ENCODE measurements at places on chromosomes 11 and 22. TPM values are rescaled to one million over a fixed set of nuclear protein-coding genes. Genes with fewer than 3 reads are reported as not detected.

GRCh38 chr11:6771926-6772893, at the start of gene OR2AG2:
TSS of gene OR2AG2 (minus strand) at chr11:6771976. CDS start at chr11:6768957, 3,019 bp downstream.
- DNase-seq, result no peak

DNA sequence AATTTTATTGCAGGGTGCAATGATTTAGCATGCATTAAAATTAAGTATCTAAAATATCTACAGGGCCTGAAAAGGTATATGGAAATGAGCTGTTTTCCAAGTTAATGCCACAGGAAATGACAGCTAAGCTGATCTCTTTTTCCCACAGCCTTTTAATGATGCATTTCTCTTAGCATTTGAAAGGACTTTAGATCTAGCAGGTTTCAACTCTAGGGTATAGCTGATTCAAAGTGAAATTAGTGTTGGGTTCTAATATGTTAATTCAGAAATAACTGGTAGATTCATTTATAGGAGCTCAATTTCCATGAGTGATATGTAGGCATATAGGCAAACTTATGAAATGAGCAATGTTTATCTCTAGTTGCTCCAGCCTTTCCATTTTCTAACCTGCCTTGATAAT, 274.2 kb downstream of the CASP12 start:
- DNase-seq, result no peak

- DNase-seq, result no peak
These were observed 69.6 kb downstream of the PPP2R1B start for GRCh38 chr11:111696556-111696955.

GRCh38 chr11:27295928-27296327, 67.1 kb downstream of the CCDC34 start:
- no peak for DNase-seq

DNA sequence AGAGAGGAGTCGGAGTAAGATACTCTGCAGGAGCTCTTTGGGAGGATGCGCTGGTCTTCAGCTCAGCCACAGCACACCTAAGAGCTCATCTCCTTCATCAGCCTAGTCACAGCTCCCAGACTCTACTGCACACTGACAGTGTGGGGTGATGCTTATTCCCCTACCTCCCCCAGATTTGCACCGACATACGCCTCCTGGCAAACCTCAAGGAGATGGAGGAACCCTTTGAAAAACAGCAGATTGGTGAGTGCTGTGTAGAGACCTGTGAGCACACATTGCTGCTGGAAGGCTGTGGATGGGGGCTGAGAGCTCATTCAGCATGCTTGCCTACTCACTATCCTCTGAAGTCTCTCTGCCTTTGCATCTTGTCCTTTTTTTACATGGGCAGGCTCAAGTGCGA, 9.3 kb upstream of the SGSM3 start:
- no peak for DNase-seq

- no peak for DNase-seq
These were observed 147.0 kb downstream of the PAX6 start for GRCh38 chr11:31664129-31664528.

GRCh38 chr22:20948989-20949388, 18.1 kb upstream of the AIFM3 start:
- no peak for DNase-seq

GRCh38 chr11:82996966-82997606, 74.6 kb downstream of the RAB30 start:
- DNase-seq, result no peak

DNA sequence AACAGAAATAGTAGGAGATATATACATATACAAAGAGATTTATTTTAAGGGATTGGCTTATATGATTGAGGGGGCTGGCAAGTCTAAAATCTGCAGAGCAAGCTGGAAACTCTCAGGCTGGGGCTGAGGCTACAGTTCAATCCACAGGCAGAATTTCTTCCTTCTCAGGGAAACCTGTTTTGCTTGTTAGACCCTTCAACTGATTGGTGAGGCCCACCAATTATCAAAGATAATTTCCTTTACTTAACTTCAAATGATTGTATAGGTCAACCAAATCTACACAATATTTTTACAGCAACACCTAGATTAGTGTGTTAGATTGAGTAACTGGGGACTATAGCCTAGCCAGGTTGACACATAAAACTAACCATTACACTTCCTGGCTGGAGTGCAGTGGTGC, 4.7 kb upstream of the PLEKHB1 start:
- DNase-seq, result no peak

DNA sequence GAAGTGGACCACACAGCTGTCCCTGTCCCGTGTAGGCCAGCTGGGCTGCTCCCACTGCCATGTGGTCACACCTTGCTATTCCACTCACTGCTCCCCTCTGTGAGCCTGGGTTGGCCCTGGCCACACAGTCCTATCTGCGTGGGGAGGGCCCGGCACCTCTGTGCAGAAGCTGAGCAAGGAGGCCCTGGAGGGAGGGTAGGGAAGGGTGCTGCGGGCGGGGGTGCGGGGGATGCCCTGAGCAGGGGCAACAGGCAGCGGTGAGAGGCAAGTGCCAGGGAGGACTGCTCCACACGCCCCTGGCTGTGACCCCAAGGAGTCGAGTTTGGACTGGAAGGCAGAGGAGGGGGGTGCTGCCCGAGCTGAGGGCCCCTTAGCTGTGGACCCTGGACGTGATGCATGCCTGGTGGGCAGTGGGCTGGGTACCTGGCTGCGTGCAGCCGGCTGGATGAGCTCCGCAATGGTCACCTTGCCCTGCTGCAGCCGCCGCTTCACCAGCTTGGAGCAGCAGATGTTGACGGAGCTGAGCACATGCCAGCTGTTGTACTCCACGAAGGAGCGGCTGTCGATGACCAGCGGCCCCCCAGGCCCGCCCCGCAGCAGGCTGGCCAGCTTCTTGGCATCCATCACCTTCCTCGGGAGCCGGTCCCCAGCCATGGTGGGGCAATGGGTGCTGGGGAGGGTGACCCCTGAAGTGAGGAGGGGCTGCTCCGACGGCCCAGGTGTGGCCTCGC, 6.7 kb downstream of the DUSP8 start:
- no peak for DNase-seq

DNA sequence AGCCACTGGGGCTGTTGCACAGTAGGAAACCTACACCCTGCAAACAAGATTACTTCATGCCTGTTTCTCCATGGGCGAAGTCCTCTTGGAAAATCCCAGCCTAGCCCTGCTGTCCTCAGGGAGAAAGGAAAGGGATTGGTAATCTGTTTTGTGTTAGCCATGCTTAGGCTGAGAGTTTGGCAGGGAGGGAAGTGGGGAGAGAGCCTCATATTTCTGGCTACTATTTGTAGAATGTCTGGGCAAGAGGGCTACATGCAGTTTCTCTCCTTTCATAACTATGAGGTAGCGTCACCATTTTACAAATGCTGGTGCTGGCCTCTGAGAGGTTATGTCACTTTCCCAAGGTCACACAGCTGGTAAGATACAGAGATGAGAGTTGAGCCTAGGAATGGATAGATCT, 737 bp upstream of the MFRP start:
- no peak for DNase-seq

- DNase-seq, result no peak
These were observed 427.0 kb upstream of the DDI1 start for GRCh38 chr11:103609117-103610066.

DNA sequence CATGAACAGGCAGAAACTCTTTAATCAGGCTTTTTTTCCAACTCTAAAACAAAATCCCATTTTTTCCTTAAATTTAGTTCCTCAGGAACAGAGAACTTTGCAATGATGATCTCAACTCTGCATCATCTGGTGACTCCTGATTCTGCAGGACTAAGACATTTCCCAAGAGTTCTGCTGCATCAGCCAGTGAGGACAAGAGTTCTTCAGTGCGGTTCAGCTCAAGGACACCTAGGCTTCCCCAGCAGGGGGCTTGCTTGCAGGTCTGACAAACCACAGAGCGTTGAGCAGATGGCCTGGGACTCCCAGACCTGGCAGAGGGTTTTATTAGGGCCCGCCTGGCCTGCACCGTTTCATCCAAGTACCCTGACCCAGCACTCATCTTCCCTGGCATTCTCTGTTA, 6.4 kb downstream of the CDCA5 start:
- DNase-seq, result no peak

GRCh38 chr11:123443851-123444623, 14.0 kb downstream of the GRAMD1B start:
- DNase-seq, result no peak

DNA sequence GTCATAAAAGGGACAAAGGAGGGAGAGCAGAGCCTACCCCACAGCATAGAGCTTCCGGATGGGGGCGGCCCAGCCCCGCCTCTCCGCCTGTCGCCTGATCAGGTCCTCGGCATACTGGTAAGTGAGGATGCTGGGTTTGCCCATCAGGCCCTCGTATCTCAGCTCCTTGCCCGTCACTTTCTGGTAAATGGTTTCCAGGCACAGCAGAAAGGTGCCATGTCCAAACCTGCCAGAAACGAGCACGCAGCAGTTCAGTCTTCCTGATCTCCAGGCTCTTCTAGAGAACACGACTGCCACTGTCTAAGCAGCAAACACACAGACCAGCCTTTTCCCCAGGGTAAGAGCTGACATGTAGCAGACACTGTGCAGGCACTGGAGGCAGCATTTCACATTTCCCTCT, 17.4 kb upstream of the TMEM121B start:
- DNase-seq, result no peak

DNA sequence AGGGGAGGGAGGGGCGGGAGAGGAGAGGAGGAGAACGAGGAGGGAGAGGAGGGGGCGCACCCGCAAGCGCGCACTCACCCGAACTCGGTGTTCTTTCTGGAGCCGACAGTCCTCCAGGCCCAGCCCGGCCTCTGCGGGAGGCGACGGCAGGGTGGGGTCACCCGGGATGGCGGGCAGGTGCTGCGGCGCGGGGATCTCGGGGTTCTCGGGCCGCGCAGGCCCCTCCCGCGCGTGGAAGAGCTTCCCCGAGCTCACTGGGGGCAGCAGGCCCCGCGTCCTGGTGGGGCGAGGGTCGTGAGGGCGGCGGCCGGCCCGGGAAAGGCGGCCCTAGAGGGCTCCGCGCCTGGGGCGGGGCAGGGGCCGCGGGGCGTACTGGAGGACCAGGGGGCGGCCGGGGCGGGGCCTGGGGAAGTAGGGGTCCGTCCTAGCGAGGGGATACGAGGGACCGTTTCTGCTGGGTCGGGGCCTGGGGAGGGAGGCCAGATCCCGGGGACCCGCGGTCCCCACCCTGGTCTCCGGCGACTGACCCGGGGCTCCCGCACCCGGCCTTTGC, 5.2 kb downstream of the LMNTD2 start:
- no peak for DNase-seq

DNA sequence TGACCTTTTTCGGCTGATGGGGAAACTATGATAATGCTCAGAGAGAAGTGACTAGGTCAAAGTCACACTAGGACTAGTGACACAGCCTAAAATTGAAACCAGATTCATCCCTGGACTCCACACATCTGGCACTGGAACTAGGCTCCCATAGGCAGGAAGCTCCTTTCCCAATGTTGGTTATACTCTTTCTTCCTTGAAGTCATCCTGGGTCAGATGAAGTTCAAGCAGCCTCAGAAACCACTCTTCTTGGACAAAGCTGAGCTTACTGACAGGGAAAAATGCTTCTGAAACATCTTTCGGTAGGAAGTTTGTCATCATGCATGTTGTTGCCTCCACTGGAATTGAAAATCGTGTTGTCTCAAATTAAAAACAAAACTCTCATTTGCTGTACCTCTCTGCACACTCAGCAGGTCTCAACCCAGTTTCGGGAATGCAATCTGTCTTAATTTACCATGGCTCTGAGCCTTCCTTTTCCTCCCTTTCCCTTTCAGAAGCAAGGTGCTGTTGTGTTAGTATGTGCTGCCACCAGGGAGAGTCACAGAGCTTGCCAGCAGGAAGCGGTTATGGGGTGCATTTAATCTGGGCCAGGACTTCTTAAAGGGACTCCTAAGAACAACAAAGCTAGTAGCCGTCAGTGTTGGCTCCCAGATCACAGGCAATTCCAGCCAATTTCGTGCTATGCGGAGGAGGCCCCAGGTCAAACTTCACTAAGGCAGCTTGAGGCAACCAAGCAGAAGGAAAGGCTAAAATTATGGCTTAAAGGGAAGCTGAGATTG, 384.8 kb downstream of the TENM4 start:
- DNase-seq, result no peak

DNA sequence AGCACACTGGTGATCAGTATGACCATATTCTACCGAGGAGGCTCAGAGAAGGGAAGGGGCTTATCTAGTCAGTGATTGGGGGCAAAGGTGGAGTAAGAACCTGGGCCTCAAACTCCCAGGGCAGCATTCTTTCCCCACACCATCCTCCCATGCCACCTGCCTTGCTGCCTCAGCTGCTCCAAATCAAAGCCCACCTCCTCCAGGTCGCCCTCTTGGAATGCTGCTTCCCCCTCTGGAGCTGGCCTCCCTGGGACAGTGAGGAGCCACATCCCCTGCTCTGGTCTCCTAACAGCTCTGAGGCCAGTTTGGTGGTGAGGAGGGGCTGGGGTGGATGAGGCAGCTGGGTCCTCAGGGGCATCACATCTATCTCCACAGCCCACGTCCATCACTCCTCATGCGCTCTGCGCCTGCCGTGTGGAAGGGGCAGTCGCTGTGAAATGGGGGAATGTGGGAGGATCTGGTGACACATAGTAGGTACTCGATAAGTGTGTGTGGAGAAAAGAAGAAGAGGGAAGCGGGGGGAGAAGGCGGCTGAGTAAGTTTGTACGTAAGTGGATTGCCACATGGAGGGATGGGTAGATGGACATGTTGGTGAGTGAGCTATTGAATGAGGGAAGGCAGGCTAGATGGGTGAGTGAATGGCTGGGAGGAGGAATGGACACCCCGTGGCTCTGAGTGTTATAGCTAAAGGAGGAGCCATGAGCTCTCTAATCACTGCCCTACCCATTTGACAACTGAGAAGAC, 16.1 kb upstream of the ARHGEF17 start:
- no peak for DNase-seq

GRCh38 chr11:31369348-31370329, at the start of the genes DCDC1 and DNAJC24:
TSS of gene DCDC1 (minus strand) at chr11:31369739. CDS start at chr11:31328280, 41,459 bp downstream.
TSS of gene DNAJC24 (plus strand) at chr11:31369860. CDS start at chr11:31370749, 889 bp downstream.
- DNase-seq, result peak; percentile 95

DNA sequence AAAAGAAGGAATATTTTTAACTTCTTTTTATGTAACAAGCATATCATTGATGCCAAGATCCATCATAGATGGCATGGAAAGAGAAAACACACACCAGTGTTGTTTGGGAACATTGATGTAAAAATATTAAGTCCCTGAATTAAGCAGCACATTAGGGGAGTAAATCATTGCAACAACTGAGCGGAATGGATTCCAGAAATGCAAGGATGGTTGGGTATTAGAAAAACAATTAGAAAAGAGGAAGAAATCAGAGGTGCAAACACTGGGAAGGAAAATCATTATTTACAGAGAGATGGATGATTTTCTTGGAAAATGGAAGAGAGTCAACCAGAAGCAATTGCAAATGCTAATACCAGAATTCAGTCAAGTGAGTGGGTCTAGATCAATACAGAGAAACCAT, 8.1 kb downstream of the SMIM38 start:
- DNase-seq, result no peak

GRCh38 chr11:83922318-83922717, 636.2 kb upstream of the CCDC90B start:
- DNase-seq, result no peak

- DNase-seq, result no peak
These were observed 2.4 kb downstream of the TPBGL start for GRCh38 chr11:75242722-75243600.

- DNase-seq, result no peak
These were observed 59.0 kb downstream of the ARL14EP start for GRCh38 chr11:30381879-30382278.

- DNase-seq, result no peak
These were observed 4.6 kb downstream of the LGALS12 start for GRCh38 chr11:63510360-63511047.

- no peak for DNase-seq
These were observed 17.6 kb upstream of the AMOTL1 start for GRCh38 chr11:94750319-94751217.

GRCh38 chr11:726278-727220, 20.5 kb downstream of the EPS8L2 start:
- DNase-seq, result peak; percentile 53

The TIMM10B gene
- 25.6 TPM for total RNA-seq

The MPZL2 gene
- total RNA-seq, result 6.0 TPM

The OR51B2 gene
- total RNA-seq, result not detected

The FAM181B gene
- not detected for total RNA-seq

The BAIAP2L2 gene
- 0.50 TPM for total RNA-seq

The RAG2 gene
- total RNA-seq, result not detected

The OR8A1 gene
- not detected for total RNA-seq

Measured in activated CD4-positive, alpha-beta T cell treated with anti-CD3 and anti-CD28 coated beads, Interleukin-2, amount 10 ng/mL, durations not matched to agents 7 days and 5 days (primary cell).